GM23338 (cell line): ENCODE measurements at places on chromosomes 3 and 15.

GRCh38 chr15:96166223-96167200 is 164.0 kb upstream of the NR2F2 start:
- no peak for DNase-seq

GRCh38 chr15:101664303-101664913 is 12.2 kb upstream of the TM2D3 start:
- DNase-seq, result peak; percentile 51

GRCh38 chr3:1971780-1972179 is 126.9 kb upstream of the CNTN4 start:
- DNase-seq, result no peak

DNA sequence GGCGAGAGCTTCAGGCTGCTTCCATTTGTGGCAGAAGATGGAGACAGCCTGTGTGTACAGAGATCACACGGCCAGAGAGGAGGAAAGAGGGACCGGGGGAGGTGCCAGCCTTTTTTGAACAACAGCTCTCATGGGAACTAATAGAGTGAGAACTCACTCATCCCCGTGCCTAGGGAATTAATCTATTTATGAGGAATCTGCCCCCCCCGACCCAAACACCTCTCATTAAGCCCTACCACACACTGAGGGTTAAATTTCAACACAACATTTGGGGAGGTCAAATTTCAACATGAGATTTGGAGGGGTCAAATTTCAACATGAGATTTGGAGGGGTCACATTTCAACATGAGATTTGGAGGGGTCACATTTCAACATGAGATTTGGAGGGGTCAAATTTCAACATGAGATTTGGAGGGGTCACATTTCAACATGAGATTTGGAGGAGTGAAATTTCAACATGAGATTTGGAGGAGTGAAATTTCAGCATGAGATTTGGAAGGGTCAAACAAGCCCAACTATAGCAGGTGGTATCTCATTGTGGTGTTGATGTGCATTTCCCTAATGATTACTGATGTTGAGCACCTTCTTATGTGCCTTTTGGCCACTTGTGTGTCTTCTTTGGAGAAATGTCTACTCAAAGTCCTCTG is 20.6 kb upstream of the RFTN1 start:
- peak; percentile 75 for DNase-seq

- DNase-seq, result no peak
Observed at GRCh38 chr3:127613406-127613805, 15.2 kb downstream of the MCM2 start.

GRCh38 chr3:188573291-188573940 is 419.5 kb downstream of the LPP start:
- peak; percentile 46 for DNase-seq

DNA sequence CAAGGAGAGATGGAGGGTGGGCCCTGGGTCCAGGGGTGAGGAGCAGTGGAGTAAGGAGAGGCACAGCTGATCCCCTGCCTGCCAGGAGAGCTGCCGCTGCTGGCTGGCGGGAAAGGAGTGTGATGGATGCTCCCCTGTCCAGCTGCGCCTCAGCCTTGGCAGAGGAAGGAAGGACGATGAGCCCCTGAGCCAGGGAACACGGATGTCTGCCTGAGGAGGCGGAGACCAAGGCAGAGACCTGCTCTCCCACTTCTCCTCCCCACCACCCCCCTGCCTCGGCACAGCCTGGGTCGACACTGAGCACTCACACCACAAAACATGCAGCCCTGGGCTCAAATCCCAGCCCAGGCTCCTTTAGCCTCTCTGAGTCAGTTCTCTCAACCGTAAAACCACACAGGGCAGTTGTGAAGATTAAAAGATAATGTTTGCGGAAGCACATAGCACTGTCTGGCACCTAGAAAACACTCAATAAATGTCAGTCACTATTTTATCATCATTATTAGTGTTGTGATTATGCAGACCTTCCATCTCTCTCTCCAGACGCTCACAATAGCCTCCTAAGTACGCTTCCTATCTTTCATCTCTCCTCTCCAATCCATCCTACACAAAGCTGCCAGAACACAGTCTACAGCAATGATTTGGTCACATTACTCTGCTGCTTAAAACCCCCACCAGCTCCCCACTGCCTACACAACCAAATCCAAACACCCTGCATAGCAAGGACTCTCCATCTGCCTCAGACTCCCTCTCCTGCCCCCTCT is 52.2 kb downstream of the SEMA5B start:
- DNase-seq, result no peak

DNA sequence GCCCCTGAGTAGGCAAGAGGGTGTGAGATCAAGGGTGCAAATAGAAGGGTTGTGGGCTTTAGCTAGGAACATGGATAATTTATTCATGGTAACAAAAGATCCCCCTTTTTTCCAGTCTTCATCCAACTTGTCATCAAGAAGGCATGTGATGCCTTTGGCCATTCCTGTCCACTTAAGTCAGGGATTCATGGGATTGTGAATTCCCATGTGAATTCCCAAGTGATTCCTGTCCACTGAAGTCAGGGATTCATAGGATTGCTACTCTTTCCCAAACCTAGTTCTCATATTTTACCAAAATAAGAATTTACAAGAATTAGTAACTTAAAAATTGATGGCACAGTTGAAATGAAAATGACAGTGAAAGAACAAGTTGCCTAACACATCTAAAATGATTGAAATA is 40.8 kb downstream of the HMG20A start:
- no peak for DNase-seq

GRCh38 chr3:129428376-129429079 is at the start of gene EFCAB12:
EFCAB12 (minus strand) TSS chr3:129428636; CDS start chr3:129428488, 148 bp downstream.
- DNase-seq, result peak; percentile 99

GRCh38 chr15:69552057-69552815 is 99.6 kb downstream of the RPLP1 start:
- DNase-seq, result no peak

GRCh38 chr3:140319739-140320138 is 358.1 kb upstream of the TRIM42 start:
- no peak for DNase-seq

DNA sequence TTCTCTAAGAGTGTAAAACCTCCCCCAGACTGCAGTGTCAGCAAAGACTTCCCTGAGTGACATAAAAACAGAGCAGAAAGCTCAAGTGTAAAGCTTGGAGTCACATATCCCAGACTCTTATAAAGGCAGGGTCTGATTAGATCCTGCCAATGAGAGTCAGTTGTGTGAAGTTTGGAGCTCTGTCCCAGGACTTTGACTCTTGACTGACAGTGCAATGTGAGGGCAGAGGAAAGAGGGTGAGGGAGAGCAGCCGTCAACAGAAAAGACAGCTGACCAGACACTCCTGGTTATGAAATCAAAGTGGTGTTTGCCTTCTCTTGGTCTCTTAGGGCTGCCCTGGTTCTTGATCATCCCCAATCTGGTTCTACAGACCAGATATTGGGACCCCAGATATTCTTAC is 393.2 kb downstream of the ERC2 start:
- no peak for DNase-seq

GRCh38 chr15:65578904-65579728 is 31.8 kb downstream of the INTS14 start:
- DNase-seq, result peak; percentile 11

- no peak for DNase-seq
Observed at GRCh38 chr3:8660175-8661118, 15.8 kb upstream of the SSUH2 start.

- no peak for DNase-seq
Observed at GRCh38 chr15:76987896-76988860, 6.7 kb upstream of the PSTPIP1 start.

- no peak for DNase-seq
Observed at GRCh38 chr3:50953825-50954414, 279.2 kb downstream of the DOCK3 start.

DNA sequence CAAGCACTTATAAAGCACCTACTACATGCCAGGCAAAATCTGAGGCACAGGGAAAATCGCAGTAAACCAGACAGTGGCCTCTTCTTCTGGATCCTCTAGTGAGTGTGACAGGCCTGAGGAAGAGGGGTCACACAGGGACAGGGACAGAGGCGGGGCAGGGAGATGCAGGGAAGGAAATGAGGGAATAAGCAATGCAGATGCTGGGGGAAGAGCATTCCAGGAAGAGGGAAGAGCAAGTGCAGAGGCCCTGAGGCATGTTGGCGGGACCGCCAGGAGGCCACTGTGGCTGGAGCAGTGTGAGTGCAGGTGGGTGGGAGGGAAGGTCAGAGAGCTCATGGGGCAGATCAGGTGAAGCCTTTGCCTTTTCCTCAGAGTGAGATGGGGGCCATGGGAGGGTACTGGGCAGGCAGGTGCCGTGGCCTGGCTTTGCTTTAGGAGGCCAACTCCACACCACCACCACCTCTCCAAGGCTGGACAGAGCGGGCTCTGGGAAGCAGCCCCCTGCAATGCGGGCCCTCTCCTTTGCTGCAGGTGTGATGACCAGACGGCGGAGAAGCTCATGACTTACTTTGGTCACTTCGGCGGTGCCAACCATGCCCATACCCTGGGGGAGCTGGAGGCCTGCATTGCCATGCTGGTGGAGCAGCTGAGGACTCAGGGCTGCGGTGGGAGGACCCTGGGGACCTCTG is 26.8 kb upstream of the GP9 start:
- no peak for DNase-seq

DNA sequence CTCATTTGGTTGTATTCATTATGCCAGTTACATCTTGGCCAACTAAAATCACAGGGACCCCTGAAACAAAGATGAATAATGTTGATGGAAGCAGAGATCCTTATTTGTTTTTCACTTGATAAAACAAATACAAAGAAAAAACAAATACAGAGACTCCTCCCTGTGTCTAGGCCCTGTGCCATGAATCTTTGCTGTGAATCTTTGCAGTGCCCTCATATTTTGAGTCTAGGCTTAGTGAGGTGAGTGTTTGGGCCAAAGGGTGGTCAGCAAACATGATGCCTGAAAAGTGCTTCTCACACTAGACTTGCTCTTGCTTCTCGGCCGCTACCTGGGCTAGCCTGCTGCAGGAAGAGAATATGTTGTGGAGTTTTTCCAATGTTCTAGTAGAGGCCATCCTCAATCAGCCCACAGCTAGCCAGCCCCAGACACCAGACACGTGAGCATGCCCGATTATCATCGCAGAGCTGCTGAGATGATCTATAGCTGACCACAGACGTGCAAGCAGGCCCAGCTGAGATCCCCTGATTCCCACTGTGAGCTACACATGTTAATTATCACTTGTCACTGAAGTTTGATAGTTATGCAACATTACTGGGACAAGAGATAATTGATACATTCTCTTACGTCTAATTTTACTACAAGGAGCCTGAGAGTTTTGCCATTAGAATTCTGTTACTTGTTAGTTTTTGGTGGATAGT is 191.4 kb downstream of the THRB start:
- DNase-seq, result no peak
